ENCODE measurements at places on chromosomes 11 and 22. TPM values are rescaled to one million over a fixed set of nuclear protein-coding genes. Genes with fewer than 3 reads are reported as not detected.

- no peak overlapping the region for H3K27ac ChIP-seq
- no peak for DNase-seq
- H3K36me3 ChIP-seq = no peaks in the 10 kb centered on the region
- no peaks in the 10 kb centered on the region for H3K4me1 ChIP-seq
- H3K27me3 ChIP-seq = peaks cover 9% of the 10 kb centered on the region
These were observed 101.8 kb upstream of the TIMP3 start for GRCh38 chr22:32699686-32700085.

The ADAMTS8 gene
- not detected for total RNA-seq

GRCh38 chr11:66741153-66741552, 12.1 kb upstream of the SPTBN2 start:
- H3K27me3 ChIP-seq = peaks cover 7% of the 10 kb centered on the region
- H3K4me3 ChIP-seq = no peak overlapping the region
- H3K36me3 ChIP-seq = peaks cover 2% of the 10 kb centered on the region
- DNase-seq = no peak
- H3K27ac ChIP-seq = no peak overlapping the region

The ELMOD1 gene
- not detected for total RNA-seq

- peaks cover 89% of the 10 kb centered on the region for H3K4me1 ChIP-seq
- DNase-seq = no peak
- H3K4me3 ChIP-seq = peak overlapping the region; percentile 97
These were observed 5.8 kb downstream of the CD44 start for GRCh38 chr11:35144806-35145205.

The CSRP3 gene
- not detected for total RNA-seq

The TSPAN18 gene
- 2.0 TPM for total RNA-seq

GRCh38 chr22:41908411-41909309, 6.2 kb downstream of the SHISA8 start:
- H3K36me3 ChIP-seq = peaks cover 22% of the 10 kb centered on the region
- DNase-seq = no peak
- H3K27ac ChIP-seq = peak overlapping the region; percentile 40
- peaks cover 38% of the 10 kb centered on the region for H3K4me1 ChIP-seq

GRCh38 chr11:75603791-75604736, 42.0 kb downstream of the SERPINH1 start:
- no peak overlapping the region for H3K27ac ChIP-seq
- DNase-seq = no peak
- peaks cover 17% of the 10 kb centered on the region for H3K27me3 ChIP-seq
- H3K36me3 ChIP-seq = no peaks in the 10 kb centered on the region

- no peaks in the 10 kb centered on the region for H3K27me3 ChIP-seq
- no peak overlapping the region for H3K4me3 ChIP-seq
- DNase-seq = no peak
- H3K36me3 ChIP-seq = no peaks in the 10 kb centered on the region
- H3K4me1 ChIP-seq = peaks cover 5% of the 10 kb centered on the region
These were observed 67.5 kb downstream of the PLEKHA7 start for GRCh38 chr11:16946477-16947282.

The PARVG gene
- 50.6 TPM for total RNA-seq

The C11orf97 gene
- total RNA-seq = not detected

DNA sequence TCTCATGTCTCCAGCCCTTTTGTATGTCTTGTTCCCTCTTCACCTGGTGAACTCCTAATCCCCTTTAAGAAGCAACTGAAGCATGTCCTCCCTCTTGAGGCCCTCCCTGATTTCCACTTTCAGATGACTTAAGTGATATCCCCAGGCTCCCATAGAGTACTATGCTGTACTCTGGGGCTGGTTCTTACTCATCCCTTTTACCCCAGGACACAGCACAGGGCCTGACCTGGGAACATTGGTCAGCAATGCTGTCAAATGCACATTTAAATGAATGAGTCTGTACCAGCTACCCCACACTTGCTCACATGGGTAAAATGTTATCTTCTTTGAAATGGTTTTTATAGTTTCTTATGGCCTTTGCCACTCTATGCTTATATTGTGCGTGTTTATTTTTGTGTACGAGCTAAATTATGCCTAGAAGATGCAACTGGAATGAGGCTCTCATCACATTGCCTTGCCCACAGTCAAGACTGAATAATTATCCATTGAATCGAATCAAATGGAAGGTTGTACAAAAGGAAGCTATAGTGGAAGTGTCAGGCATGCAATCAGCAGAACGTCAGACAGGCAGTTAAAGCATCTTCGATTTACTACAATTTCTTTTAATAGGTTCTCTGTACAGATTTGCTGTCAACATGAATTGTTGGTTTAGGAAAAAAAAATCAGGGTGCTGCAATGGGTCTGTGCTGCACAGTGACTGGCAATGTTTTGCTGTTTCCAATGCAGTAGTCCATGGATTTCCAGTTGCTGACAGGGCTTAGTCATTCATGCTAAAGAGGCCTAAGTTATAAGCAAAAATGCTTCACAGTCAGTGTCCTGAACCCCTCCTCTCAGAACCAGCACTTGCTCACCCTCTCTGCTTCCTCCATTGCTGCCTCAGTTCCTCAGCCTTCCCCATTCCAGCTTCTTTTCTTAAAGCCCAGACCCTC, 79.5 kb downstream of the PARVA start:
- no peak for DNase-seq
- H3K4me3 ChIP-seq = no peak overlapping the region
- H3K36me3 ChIP-seq = no peaks in the 10 kb centered on the region
- H3K27ac ChIP-seq = no peak overlapping the region

DNA sequence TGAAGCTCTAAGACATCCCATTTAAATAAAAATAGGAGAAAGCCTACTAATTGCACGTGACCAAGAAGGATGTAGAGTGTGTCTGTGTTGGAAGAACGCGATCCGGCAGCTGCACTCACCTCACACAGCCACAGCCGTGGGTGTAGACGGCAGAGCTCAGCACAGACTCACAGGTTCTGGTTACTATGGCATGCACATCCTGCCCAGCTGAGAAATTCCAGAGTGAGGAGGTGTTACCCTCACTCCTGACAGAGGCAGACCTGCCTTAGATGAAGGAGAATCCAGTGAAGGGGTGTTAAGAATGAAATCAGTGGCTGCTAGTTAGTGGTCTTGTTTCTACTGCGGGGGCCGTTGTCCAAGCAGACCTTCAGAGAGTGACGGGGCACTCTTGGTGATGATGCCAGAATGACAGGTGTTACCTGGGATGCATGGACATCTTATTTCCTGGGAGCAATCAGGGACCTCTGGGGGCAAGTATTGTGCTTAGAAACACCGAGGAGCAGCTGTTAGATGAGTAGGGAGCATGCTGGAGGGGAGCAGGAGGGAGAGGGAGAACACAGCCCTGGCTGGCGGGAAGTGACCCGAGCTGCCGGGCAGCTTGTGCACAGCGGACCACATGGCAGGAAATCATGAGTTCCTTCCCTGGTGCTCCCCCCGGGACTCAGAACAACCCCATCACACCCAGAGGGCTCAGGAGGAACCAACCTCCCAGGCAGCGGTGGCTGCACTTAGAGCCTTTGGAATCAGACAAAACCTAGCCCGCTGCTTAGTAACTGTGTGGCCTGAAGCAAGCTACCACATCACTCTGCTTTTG, 12.3 kb downstream of the KCNJ5 start:
- H3K4me1 ChIP-seq = peaks cover 14% of the 10 kb centered on the region
- H3K36me3 ChIP-seq = no peaks in the 10 kb centered on the region
- DNase-seq = no peak
- H3K4me3 ChIP-seq = no peak overlapping the region
- no peak overlapping the region for H3K27ac ChIP-seq
- peaks cover 56% of the 10 kb centered on the region for H3K27me3 ChIP-seq

The GRK3 gene
- total RNA-seq = 33.0 TPM

- H3K27ac ChIP-seq = no peak overlapping the region
- DNase-seq = no peak
- H3K36me3 ChIP-seq = peaks cover 3% of the 10 kb centered on the region
These were observed 125.0 kb downstream of the MAML2 start for GRCh38 chr11:96218006-96218405.

- H3K27ac ChIP-seq = no peak overlapping the region
- H3K4me1 ChIP-seq = peaks cover 25% of the 10 kb centered on the region
- H3K4me3 ChIP-seq = no peak overlapping the region
- DNase-seq = no peak
These were observed 90.9 kb downstream of the RRAS2 start for GRCh38 chr11:14267861-14268635.

GRCh38 chr11:61954106-61954850, 4.1 kb downstream of the BEST1 start:
- no peak overlapping the region for H3K4me3 ChIP-seq
- H3K36me3 ChIP-seq = no peaks in the 10 kb centered on the region
- peaks cover 5% of the 10 kb centered on the region for H3K4me1 ChIP-seq
- DNase-seq = no peak
- peaks cover 18% of the 10 kb centered on the region for H3K27me3 ChIP-seq

DNA sequence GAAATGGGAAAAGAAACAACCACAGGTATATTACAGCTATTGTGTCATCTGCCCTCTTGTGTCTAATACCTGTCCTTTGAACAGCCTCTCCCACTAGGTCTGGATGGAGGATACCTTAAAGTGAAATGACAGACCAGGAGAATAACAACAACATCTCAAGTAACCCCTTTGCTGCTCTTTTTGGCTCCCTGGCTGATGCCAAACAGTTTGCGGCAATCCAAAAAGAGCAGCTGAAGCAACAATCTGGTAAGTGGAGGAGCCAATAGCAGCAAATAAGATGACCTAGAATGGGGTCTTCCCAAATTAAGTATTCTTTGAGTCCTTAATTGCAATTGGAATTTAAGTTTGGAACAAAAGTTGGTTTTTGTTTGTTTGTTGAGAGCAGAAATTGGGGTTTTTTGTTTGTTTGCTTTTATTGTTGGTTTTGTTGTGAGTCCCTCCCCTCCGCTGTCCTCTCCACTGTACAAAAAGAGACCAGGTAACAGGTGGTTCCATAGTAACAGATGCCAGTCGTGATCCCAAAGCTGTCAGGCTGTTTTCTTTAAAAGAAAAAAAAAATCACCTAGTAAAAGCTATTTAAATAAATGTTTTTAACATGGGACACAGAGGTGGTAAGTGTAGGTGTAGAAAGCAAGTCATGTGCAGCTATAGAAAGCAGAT, 5.7 kb downstream of the UBE4A start:
- H3K27me3 ChIP-seq = no peaks in the 10 kb centered on the region
- H3K27ac ChIP-seq = no peak overlapping the region
- H3K4me3 ChIP-seq = no peak overlapping the region
- H3K36me3 ChIP-seq = peaks cover 54% of the 10 kb centered on the region
- DNase-seq = no peak

The SCUBE2 gene
- not detected for total RNA-seq

Measured in activated T-helper 1 cell treated with anti-CD3 and anti-CD28 coated beads, Interleukin-12 subunit alpha, Interleukin-12 subunit beta, Interleukin-2, Interleukin-4 antibody, amounts not matched to agents 30 ng/mL and 10 ng/mL and 1 ng/mL, durations not matched to agents 14 hours and 24 hours and 36 hours (primary cell).